NCI-H2081 treated with DMSO at 0.1 percent for 48 hours (cell line): ENCODE measurements at places on chromosomes 5 and 9.

- no peak for DNase-seq
These were observed 57.1 kb upstream of the GLRX start for GRCh38 chr5:95879661-95880060.

DNA sequence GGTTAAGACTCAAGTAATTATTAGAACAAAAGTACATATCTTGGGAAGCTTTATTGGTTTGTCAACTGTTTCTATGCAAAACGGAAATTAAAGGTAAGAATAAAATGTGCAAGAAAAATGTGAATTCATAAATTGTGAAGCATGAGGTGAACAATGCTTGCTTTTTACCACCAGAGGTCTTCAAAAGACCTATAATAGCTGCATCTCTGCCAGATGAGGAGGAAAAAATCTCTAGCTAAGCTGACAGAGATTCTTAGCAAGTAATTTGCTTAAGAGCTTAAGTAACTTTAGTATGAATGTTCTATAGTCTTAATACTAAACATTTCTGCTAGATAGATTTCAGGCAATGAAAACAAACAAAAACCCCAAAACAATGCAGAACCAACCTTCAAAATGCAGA lies 54.1 kb downstream of the MRPS30 start:
- no peak for DNase-seq

DNA sequence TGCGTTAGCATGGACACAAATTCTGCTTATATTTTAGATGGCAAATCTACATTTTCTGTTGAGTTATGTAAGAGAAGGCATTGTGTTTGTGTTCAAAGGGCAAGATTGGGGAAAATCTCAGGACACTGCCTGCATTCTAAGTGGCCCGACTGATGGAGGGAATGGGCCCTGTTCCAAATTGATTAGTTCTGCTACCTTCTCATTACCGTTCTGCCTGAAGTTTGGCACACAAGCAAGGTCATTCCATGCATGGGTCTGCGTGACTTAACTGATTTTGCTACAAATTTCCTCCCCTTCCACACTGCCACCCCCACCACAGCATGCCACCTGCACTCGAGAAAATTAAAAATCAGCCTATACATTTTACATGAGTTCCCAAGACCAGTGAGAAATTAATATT lies 409.9 kb downstream of the BRINP1 start:
- no peak for DNase-seq

DNA sequence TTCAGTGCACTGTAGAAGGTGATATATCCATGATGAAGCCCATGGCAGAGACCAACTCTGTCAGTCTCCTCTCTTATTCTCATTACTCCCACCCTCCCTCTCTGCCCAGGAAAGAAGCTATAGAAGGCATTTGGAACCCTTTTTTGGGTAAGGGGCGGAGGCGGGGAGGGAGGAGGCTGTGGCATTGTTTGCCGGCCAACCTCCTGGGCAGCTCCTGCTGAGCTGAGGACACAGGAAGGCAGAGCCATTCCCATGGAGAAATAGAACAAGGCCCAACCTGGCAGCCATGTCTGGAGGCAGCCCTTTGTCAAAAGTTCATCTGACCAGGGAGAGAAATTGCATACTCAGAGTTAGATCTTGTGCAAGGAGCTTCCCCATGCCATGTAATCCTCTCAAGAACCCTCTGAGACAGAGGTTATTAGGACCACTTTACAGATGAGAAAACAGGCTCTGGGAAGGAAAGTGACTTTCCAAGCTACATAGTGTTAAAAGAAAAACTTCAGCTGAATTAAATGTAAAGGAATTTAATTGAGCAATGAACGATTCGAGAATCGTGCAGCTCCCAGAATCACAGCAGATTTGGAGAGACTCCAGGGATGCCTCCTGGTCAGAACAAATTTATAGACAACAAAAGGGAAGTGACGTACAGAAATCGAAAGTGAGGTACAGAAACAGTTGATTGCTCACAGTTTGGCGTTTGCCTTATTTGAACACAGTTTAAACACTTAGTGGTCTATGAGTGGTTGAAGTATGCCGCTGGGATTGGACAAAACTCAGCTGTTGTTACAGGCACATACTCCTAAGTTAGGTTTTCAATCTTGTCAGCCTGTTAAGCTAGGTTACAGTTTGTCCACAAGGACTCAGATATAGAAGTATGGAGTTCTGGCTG lies 158.6 kb downstream of the MELK start:
- DNase-seq, result no peak

DNA sequence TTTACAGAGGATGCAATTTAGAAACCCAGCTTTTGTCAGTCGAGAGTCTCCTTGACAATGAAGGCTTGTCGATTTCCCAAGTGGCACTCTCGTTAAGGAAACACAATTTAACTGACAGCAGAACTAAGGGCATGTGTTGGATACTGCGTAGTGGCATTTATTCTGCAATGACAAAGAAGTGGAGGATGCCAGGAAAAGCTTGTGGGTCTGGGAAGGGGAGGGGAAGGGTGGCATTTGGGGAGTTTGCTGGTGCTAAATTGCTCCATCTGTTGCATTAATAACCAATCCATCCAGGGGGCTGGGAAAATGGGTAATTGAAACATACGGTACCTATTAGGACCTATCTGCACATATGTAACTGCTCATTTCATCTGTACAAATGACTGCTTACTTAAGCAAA lies 190.6 kb downstream of the NSG2 start:
- no peak for DNase-seq

DNA sequence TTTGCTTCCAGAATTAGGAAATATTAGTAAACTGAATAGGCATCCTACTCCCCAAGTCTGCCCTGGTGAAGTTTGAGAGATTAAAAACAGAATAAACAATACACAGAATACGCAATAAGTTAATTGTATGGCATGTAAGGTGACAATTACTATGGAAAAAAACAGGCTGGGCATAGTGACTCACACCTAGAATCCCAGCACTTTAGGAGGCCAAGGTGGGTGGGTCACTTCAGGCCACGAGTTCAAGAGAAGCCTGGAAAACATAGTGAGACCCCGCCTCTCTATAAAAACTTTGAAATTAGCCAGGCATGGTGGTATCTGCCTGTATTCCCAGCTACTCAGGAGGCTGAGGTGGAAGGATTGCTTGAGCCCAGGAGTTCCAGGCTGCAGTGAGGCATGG lies 64.2 kb upstream of the SUSD1 start:
- DNase-seq, result no peak

DNA sequence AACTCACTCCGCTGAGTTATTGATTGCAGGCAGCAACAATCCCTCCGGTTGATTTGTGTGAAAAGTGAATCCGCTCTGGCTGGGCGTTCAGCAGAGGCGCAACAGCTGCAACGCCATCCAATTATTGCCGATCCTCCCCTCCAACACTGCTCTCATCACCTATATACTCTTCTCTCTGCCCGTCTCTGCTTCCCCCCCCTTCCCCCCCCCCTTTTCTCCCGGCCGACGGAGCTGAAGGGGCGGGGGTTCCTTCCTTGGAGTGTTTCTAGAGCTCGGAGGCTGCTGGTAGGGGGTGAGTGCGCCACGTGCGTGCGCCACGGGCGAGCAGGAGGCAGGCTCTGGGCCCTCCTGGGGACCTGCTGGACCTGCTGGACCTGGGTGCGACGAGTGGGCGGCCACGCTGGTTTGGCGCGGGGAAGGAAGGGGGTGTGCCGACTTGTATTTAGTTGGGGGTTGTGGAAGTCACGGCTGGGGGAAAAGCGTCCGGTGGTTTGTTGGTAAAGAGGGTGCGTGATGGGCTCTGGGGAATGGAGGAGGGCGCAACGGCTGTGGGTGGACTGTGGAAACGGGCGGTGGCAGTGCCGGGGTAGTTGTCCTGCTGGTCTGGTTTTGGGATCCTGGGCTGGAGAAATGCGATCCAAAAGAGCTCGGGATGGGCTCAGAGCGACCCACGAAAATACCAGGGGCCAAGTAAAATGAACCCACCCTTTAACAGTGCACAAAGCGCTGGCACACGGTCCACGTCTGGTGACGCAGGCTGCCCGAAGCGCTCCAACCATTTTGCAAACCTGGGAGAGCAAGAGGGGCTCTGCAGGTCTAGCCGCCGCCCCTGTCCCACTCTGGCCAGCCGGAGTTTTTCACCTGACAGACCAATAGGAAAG lies 6.4 kb upstream of the MEF2C start:
- no peak for DNase-seq

GRCh38 chr9:133991214-133991921 lies 756 bp downstream of the VAV2 start:
- no peak for DNase-seq

GRCh38 chr5:135557076-135557838 lies 21.5 kb upstream of the NEUROG1 start:
- DNase-seq, result no peak

DNA sequence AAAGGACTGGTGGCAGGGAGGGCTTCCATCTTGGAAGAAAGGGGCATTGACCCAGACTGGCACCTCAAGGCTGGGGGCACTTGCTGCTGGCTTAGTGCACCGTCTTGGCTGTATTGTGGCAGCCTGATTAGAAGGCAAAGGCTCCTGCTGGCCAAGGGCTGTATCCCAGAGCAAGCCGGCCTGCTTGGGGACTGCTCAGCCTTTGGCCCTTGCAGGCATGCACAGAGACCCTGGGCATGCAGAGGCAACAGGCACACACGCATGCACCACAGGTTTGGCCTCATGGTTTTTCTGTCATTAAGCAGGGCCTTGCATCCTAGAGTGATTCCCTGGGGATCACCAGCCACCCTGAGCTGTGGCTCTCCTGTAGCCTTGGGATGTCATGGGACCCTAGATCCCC lies 29.0 kb downstream of the PITX1 start:
- DNase-seq, result no peak

DNA sequence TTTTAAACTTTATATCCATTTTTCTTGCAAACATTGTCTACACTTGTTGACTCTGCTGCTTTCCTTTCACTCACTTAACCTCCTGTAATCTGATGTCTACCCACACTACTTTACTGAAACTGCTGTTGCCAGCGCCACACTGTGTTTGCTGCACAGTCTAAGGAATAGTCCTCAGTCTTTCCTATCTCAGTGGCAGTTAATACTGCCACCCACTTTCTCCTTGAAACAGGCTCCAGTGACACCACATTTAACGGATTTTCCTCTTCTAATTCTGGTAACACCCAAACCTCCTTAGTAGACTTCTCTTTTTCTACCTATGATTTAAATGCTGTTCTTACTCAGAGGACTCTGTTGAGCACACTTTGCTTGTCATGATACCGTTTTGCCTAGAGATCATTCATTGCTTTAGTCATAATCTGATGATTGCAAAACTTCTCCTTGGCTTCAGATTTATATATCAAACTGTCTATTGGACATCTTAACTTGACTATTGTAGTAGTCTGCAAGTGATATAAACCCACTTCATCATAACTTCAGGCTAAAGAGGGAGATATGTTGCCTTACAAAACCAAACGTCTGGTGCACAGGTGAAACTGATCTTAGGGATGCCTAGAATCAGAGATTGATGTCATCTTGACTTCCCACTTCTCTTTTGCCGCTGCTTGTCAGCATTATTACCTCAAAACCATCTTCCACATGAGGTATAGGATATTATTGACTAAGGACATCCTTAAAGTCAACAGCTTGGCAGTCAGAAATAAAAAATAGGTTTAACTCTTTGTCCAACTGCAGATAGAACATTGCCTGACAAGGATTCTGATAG lies 94.1 kb downstream of the CDC42SE2 start:
- DNase-seq, result no peak

- no peak for DNase-seq
These were observed 1.7 kb downstream of the PRKAA1 start for GRCh38 chr5:40796487-40796889.

GRCh38 chr9:92191801-92192200 lies 76.6 kb upstream of the SPTLC1 start:
- no peak for DNase-seq

DNA sequence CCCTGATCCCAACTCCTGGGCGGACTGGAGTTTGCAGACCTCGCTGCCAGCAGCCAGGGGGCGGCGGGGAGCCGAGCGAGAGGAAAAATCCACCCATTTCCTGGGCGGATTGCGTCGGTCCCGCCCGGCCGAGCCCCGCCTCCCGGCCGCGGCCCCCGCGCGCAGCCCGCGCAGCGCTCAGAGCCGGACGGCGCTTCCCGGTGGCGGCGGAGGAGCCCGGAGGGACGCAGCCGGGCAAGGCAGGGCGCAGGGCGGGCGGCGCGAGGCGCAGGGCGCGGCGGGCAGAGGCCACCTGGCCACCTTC lies at the start of gene OLFM1:
Gene OLFM1 (plus strand): TSS at position 180 of the 304 bp plus-strand sequence. CDS start 322 bp downstream, outside the sequence.
- DNase-seq, result no peak

GRCh38 chr9:21688108-21689102 lies 114.0 kb upstream of the MTAP start:
- no peak for DNase-seq

- DNase-seq, result no peak
These were observed 21.7 kb upstream of the SPDL1 start for GRCh38 chr5:169561893-169562292.

GRCh38 chr9:117074784-117075520 lies 339.9 kb downstream of the ASTN2 start:
- no peak for DNase-seq
